HFF-Myc (cell line): ENCODE measurements at places on chromosomes 1 and 21.

- no peak for DNase-seq
These were observed 17.4 kb downstream of the MAST2 start for GRCh38 chr1:45820788-45821187.

GRCh38 chr1:54474310-54475251 is 68.4 kb upstream of the SSBP3 start:
- no peak for DNase-seq

DNA sequence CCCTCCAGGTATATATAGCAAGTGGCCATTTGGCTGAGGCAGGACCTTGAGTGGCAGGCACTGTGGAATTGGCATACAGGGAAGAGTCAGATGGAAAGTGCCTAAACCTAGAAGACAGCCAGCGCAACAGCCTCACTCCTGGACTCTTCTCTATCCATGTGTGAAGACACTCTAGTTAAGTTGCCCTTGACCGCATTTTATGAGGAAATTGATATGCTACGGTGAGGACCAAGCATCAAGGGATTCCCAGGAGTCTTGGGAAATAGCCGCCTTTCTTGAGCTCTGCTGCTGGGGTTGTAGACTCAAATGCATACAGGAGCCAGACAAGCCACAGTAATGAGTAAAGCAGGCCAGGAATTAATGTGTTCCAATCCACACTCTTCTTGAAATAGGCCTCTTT is 145.9 kb upstream of the KAZN start:
- no peak for DNase-seq

GRCh38 chr1:210647406-210648333 is 319.0 kb downstream of the HHAT start:
- no peak for DNase-seq

DNA sequence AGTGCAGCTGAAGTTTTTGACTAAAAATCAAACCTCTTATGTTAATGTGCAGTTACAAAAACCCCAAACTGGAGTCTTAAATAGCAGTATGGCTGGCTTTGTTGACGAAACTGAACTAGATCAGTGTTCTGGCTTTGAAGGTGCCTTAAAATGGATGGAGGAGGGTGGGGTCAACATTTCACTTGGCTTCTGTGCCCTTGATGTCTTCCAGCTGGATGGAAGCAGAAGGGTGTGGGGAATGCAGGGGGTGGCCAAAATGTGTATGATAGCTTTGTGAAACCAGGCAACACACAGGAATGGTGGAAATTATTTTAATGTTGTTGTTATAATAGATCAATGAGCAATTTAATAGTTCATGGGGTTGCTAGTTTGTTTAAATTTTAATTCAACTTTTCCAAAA is 96.8 kb upstream of the C1orf105 start:
- DNase-seq: no peak

GRCh38 chr1:233242827-233243483 is 52.6 kb downstream of the PCNX2 start:
- DNase-seq: no peak

GRCh38 chr1:231693361-231694074 is 66.9 kb downstream of the DISC1 start:
- DNase-seq: no peak

DNA sequence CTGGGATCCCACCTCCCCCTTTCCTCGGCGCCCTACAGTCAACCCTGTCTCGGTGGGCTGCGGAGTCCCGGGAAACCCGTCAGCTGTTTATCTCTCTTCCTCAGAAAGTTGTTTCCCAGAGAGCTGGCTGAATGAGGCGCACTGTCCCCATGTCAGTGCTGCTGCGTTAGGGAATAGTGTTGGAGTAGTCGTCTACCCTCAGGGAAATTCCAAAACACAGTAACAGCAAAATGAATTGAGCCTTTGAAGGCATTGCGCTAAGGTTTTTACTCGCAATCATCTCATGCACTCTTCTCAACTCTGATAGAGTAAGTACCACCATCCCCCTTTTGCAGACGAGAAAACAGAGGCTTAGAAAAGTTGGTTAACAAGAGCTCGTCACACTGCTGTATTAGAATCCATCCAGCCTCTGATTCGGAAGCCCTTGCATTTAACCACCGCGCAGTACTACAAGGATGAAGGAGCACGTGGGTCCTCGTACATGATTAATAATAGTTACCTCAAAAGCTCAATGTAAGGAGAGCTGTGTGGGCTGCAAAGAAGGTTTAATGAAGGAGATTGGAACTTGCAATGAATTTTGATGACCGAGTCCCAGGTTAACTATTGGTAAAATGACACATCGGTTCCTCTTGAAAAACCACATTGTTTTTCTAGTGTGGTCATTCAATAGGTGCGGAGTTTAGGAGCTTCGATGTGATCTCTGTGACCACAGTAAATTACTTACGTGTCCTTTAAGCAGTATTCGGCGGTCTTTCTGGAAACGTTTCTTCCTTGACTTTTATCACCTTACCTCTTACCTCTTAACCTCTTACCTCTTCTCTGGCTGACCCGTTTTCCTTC is 788 bp upstream of the EDEM3 start:
- peak; percentile 5 for DNase-seq

GRCh38 chr1:163196449-163196787 is 6.3 kb downstream of the RGS5 start:
- no peak for DNase-seq

DNA sequence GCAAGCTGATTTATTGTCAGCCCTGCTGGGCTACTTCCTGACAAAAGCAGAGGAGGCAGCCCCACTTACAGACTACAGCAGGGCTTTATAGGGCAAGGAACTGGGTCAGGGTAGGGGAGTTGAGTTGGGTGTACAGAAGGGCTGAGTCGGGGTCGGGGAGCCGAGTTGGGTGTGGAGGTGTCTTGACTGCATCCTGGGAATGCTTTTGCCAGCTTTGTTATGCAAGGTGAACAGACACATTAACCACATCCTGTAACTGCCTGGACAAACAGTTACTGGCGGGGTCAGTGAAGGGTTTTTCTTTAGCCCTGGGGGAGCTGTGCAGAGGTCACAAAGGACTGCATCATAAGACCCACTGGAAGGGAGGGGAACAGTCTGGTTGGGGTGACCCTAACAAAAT is 39.1 kb upstream of the GBP5 start:
- DNase-seq: no peak

- DNase-seq: no peak
These were observed 15.3 kb upstream of the POU3F1 start for GRCh38 chr1:38061883-38062328.

DNA sequence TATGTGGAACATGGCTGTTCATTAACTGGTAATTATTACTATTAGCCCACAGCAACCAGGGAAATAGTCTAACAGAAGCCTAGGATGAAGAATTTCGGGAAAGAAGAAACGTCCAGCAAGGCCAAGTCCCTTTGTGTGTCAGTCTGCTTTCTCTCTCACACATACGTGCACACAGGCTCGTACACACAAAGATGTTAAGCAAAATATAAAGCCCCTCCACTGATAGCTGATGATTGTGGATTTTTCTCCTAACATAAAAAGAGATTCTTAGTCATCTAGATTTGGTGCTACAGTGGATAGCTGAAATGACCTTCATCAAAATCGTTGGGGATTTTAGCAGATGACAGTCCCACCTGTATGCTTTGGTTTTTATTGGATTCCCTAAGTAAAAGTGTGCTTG is 42.1 kb upstream of the A3GALT2 start:
- DNase-seq: no peak

- DNase-seq: no peak
These were observed 210.4 kb downstream of the USH2A start for GRCh38 chr1:216212826-216213225.

DNA sequence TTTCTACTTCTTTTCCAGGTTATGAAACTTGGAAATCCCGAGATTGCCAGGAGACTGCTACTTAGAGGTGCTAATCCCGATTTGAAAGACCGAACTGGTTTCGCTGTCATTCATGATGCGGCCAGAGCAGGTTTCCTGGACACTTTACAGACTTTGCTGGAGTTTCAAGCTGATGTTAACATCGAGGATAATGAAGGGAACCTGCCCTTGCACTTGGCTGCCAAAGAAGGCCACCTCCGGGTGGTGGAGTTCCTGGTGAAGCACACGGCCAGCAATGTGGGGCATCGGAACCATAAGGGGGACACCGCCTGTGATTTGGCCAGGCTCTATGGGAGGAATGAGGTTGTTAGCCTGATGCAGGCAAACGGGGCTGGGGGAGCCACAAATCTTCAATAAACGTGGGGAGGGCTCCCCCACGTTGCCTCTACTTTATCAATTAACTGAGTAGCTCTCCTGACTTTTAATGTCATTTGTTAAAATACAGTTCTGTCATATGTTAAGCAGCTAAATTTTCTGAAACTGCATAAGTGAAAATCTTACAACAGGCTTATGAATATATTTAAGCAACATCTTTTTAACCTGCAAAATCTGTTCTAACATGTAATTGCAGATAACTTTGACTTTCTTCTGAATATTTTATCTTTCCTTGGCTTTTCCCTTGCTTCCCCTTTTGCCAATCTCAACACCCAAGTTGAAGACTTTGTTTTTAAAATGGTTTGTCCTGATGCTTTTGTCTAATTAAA is 4.0 kb downstream of the CDKN2C start:
- DNase-seq: no peak

GRCh38 chr1:100328133-100328532 is 24.2 kb upstream of the CDC14A start:
- DNase-seq: no peak

- no peak for DNase-seq
These were observed 55.3 kb upstream of the RGS21 start for GRCh38 chr1:192261476-192261875.

- no peak for DNase-seq
These were observed 172.5 kb upstream of the GJB5 start for GRCh38 chr1:34582356-34582755.

GRCh38 chr21:34861258-34861657 is 187.8 kb downstream of the RUNX1 start:
- no peak for DNase-seq

DNA sequence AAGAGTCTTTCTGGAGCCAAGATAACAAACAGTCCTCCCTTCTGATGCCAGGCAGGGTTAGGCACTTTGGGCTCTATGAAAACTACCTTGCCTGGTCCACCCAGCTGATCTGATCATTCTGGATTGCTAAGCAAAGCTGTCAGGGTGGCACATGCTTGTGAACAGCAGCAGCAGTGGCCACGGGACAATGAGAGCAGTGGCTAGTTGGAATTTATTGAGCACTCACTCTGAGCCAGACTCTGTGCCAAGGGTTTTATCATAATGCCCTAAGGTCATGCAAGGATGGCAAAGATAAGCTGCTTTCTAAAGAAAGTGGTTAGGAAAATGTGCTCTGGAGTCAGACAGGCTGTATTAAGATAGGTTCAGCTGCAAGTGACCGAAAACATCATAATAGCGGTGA is 390.4 kb upstream of the VAMP3 start:
- DNase-seq: no peak

DNA sequence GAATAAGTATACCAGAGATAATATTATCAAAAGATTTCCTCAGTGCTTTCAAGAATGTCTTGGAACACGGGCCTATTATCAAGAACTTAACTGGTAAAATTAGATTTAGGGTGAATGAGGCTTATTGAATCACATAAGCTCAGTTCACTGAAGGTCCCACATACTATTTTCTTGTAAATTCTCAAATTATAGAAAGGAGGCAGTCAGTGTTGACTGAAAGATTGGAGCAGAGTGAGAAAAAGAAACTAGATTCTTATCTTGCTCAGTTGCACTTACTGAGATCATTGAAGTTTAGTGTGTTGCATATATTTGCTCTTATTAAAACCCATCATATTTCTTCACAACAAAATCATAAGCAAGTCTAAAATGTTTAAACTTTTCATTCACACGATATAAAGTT is 3.9 kb upstream of the RGS1 start:
- DNase-seq: no peak

GRCh38 chr1:154502744-154503115 is 518 bp upstream of the SHE start:
- no peak for DNase-seq

DNA sequence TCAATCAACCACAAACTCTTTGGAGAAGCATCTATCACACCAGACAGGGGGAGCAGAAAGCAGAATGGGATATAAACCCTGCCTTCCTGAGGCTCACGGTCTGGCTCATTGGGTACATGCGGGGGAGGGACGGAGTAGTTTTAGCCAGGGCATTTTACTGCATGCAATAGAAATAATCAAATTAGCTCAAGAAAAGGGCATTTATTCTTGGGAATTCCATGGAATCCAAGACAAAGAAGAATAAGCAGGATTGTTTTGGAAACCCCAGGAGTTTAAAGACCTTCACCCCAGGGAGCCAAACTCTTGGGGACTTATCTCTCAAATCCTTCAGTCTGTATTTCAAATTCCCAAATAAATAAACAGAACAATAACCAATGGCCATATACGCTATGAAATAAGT is 5.2 kb upstream of the KAZN start:
- DNase-seq: no peak

- no peak for DNase-seq
These were observed 342.2 kb downstream of the CAMTA1 start for GRCh38 chr1:7127322-7128075.

DNA sequence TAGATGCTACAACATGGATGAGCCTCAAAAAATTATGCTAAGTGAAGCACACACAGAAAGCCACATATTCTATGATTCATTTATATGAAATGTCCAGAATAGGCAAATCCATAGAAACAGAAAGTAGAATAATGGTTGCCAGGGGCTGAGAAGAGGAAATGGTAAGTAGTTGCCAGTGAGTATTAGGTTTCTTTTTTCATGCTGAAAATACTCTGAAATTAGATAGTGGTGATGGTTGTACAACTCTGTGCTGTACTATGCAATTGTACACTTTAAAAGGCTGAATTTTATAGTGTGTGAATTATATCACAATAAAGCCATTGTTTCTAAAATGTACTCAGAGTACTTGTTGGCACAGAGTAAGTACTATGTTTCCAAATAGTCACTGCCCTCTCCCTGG is 15.5 kb upstream of the GFI1 start:
- DNase-seq: no peak

- no peak for DNase-seq
These were observed 19.5 kb downstream of the PDE9A start for GRCh38 chr21:42672699-42673458.

GRCh38 chr1:171666114-171666769 is 13.8 kb upstream of the MYOC start:
- no peak for DNase-seq

DNA sequence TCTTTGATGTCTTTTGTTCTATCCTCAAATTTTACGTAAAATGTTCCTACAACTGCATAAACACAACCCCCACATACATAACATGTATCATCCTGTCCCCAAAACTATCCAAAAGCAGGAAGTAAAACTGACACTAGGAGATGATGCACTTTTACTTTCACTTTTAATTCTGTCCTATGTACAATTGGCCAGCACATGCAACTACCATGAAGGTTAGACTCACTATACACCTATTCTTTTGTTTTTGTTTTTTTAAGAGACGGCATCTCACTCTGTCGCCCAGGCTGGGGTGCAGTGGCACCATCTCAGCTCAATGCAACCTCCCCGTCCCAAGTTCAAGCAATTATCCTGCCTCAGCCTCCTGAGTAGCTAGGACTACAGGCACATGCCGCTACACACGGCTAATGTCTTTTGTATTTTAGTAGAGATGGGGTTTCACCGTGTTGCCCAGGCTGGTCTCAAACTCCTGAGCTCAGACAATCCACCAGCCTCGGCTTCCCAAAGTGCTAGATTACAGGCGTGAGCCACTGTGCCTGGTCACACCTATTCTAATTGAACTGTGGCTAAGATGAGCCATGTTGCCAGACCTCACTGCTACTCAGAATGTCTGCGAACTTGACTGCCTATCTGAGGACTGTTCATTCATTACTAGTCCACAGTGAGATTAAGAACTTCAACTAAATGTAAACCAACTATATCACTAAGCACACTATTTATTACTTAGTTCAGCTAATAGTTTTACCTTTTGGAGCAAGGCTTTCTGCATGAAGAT is 48.0 kb downstream of the TOR3A start:
- DNase-seq: no peak

- peak; percentile 29 for DNase-seq
These were observed 7.9 kb downstream of the TIAM1 start for GRCh38 chr21:31335957-31336738.

GRCh38 chr1:236281654-236282424 is at the start of gene ERO1B:
TSS of gene ERO1B (minus strand) at chr1:236281958. CDS start at chr1:236281783, 175 bp downstream.
- peak; percentile 77 for DNase-seq
